NCI-H2029 (cell line): ENCODE measurements at places on chromosomes 7 and 10.

- no peak for DNase-seq
Observed at GRCh38 chr7:27972276-27972675, 208.3 kb downstream of the JAZF1 start.

GRCh38 chr10:106836933-106837663 lies 327.4 kb downstream of the SORCS1 start:
- no peak for DNase-seq

DNA sequence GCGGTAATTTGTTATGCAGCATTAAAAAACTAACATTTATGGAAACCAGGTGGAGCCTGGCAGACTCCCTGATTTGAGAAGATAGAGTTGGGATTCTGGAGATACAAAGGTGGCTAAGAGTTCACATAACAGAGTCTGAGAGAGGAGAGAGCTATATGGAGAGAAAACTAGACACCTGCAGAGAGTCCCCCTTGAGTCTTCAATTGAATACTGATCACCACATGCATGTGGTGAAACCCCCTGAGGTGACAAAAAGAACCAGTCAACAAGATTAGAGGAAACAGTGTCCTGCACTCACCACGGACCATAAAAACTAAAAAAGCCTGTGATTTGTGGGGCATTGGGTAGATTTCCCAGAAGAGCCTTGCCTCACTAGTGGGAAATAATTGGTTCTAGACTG lies 10.1 kb downstream of the GIMAP2 start:
- no peak for DNase-seq

GRCh38 chr7:79455173-79455790 lies 1.8 kb upstream of the MAGI2 start:
- no peak for DNase-seq

DNA sequence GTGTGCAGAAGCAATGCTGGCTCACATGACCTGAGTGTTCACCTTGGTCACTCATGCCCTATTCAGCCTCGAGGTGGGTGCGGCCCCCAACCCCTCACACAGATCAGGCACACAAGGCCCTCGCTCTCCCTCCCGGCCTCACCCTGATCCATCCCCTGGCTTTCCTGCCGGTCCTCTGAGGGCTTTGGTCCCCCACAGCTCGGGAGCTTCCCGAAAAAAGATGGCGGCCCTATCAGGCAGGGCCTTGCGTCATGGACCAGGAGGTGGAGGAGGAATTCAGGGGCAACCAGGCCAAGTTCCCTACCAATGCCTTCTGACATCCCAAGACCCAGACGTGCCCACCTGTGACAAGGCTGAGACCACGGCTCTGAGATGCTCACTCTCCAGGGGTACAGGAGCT lies 43.7 kb upstream of the DNAAF5 start:
- no peak for DNase-seq

GRCh38 chr10:117425974-117426566 lies 50.8 kb upstream of the PDZD8 start:
- DNase-seq = no peak

DNA sequence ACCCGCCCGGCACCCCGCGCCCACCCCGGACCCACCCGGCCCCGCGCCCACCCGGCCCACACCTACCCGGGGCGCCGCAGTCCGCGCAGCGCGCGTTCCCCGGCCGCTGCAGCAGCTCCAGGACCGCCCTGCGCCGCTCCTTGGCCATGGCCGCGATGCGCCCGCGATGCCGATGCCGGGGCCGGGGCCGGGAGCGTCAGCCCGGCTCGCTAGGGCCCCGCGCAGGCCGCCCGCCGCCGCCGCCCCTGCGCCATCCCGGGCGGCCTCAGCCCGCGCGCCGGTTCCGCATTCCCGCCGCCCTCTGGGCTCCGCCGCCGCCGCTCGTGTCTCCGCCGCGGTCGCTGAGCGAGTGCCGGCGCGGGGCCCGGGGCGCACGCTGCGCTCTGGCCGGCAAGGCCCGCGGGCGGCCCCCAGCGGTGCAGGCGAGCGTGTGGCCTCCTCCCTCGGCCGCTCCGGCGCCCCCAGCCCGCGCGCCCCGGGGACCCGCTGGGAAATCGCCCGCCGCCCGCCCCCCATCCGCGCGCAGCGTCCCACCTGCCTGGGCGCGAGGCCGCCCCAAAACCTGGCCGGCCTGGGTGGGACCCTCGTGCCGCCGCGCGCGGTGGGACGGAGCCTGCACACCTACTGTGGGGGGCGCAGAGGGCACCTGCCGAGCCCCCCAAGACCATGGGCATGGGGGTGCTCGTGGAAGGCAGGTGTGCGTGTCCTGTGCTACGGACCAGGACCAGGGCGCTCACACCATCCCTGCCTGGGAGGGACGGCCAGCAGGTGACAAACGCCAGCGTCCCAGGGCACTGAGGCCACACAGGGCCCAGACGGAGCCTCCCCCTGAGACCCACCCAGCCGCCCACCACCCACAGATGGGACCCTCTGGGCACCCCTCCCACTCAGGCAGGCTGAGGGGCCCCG lies at the start of gene ADAP1:
Gene ADAP1 (minus strand): TSS at position 351 of the 909 bp plus-strand sequence. CDS start 203 bp downstream, at position 148.
- DNase-seq = no peak

GRCh38 chr7:72919256-72919775 lies 5.6 kb upstream of the POM121 start:
- DNase-seq = no peak

DNA sequence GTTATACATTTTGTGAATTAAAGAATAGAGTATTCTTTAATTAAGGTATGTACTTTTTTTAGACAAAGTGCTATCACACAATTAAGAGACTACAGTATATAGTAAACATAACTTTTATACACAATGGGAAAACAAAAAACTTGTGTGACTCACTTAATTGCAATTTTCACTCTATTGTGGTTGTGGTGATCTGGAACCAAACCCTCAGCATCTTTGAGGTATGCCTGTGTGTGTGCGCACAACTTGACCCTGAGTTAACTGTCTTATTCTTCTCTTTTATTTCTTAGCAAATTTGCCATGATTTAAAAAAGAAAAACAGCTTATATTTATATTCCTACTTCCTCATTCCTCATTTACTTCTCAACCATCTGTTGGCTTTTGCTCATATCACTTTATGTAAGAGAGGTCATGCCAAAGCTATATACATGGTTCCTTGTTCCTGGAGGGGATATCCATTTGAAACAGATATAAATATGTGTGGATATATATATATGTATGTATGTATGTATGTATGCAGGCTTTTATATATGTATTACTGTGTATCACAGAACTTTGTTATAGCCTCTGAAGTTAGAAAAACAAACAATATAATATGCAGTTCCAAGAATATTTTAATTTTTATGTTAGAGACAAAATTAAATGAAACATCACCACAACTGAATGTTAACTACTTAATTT lies 259.5 kb upstream of the HGF start:
- no peak for DNase-seq

DNA sequence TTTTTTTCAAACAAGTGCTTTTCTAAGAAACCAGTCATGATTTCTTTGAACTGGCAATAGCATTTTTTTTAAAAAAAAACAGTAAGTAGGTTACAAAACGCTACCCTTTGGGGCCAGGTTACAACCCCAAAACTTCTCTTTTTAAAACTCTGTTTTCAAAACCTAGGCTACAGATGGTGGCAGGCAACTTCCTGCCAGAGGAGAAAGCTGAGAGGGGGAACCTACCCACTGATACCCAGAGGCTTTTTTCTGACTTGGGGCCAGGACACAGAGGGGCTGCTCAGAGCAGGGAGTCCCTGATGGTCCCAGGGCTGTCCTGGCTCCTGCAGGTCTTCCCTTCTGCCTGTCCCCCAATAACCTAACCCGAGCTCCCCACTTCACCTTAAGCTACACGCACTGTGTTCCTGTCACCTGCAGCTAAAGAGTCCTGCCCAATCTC lies 6.9 kb downstream of the STN1 start:
- DNase-seq = no peak

- DNase-seq = no peak
Observed at GRCh38 chr10:95821720-95822119, 65.8 kb downstream of the ENTPD1 start.
